ENCODE measurements at places on chromosomes 13 and 19.

GRCh38 chr19:48391100-48392005 is at the start of gene KDELR1:
TSS of gene KDELR1 (minus strand) at chr19:48391551. CDS start at chr19:48391358, 193 bp downstream.
- DNase-seq: no peak

GRCh38 chr13:76385586-76385985 is 500.6 kb downstream of the KCTD12 start:
- DNase-seq: no peak

DNA sequence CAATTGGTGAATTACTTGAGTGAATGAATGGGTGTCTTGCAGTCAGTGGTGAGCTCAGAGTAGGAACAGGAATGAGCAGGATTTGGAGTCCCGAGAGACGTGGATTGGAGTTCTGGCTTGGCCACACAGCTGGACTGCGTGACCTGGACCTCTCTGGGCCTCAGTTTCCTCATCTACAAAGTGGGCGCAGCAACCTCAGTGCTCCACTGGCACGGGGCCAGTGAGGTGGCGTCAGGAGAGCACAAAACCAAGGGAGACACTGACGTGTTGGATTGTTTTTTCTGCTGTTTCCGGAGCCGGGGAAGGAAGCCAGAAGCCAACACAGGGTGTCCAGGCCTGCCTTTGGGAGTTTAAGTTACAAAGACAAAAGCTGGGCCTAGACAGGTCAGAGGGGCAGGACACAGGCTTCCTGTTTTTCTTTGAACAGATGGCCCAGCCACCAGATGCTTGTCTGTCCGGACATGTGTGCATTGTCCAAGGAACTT is 6.5 kb upstream of the DOCK6 start:
- no peak for DNase-seq

- DNase-seq: no peak
Measured at GRCh38 chr19:4062419-4063368, 4.0 kb downstream of the ZBTB7A start.

DNA sequence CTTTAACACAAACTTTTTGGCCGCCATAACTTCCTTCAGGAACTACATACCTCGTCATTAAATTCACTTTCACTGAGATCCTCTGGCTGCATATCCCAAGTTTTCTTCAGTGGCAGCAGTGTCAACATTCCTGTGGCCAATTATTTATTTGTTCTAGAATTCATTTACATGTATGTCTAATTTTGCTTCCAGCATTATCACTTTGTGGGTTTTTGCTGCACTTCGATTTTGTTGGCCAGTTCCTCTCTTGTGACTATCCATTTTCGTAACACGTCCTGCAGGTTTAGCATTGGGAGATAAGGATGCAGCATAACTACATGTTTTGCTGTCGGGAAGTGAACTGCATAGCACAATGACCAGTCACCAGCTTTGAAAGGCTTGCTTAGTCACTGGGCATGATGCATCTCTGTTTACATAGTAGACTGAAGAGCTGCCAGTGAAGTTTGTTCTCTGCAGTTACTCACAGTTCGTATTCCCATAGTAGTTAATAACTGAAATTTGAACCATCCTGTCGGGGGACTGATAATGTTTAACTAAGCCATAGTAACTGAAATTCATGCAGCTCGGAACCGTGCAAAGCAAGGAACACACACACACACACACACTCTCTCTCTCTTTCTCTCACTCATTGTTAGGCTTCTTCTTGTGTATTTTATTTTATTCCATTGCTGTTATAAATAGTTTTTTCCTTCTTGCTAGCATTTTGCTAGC is 28.3 kb downstream of the ZNF507 start:
- DNase-seq: peak; percentile 88

GRCh38 chr13:113404366-113404722 is 40.4 kb upstream of the GRTP1 start:
- DNase-seq: no peak

DNA sequence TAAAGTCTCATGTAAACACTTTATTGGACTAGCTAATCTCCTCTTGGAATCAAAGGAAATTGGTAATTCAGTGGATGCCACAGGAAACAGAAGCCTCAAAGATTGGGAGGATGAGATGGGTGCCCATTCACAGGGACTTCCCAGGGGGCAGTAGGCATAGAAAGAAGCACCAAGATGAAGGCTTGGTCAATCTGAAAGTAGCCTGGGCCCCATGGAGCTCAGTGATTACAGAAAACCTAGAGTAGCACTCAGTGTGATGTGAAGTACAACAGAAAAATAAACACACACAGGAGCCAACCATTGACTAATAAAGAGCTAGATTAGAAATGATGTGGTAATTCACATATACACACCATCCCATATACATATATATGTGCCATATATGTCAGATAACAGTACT is 560.6 kb downstream of the TBC1D4 start:
- no peak for DNase-seq

GRCh38 chr13:34155931-34156607 is 338.1 kb downstream of the RFC3 start:
- no peak for DNase-seq

DNA sequence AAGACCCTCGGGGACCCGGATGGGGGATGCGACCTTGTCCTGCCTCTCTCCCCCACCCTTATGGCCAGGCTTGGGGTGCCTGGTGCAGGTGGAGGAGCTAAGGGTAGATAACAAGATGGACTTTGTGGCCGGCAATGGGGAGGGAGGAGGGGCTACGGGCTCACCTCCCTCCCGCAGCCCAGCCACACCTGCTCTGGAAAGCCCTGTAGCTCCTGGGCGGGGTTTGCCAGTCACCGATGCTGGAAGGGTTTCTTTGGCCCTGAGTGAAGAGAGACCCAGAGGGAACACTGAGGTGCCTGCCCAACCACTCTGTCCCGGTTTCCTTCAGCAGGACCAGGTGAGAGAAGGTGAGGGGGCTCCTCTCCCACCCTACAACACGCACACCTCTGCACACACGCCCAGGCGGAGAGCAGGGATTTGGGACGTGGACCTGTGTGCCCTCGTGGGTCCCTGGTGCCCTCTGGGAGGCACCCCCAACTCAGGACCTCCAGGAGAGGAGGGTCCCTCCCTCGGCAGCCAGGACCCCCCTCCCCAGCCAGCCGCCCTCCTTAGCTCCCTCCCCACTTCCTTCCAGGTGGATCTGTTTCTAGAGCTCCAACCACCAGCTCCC is at the start of gene FUT2:
FUT2 (plus strand) TSS at position 229 of the 610 bp plus-strand sequence. CDS start 6,986 bp downstream, outside the sequence.
- DNase-seq: peak; percentile 47

- no peak for DNase-seq
Measured at GRCh38 chr13:77749344-77749880, 51.9 kb downstream of the SLAIN1 start.

GRCh38 chr19:33678796-33679585 is 57.2 kb downstream of the CHST8 start:
- DNase-seq: no peak

DNA sequence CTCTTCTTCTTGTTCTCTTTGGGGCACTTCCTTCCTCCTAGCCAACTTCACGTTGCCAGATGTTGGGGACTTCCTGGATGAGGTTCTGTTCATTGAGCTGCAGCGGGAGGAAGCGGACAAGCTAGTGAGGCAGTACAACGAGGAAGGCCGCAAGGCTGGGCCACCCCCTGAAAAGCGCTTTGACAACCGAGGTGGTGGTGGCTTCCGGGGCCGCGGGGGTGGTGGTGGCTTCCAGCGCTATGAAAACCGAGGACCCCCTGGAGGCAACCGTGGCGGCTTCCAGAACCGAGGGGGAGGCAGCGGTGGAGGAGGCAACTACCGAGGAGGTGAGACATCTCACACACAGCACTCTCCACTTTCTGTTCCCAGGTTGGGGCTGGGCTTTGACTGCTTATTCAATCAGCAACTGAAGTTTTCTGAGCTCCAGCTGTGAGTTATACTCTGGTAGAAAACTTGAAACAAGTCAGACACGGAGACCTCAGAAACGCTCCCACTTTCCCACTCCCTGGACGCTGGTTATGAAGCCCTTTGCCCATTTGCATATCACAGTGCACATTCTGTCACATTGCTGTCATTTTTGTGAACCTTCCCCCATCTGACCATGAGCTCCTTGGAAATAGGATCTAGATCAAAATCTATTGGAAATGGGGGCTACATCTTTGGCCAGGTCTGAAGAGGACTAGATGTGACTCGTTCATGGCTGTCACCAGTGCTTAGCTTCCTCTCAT is 7.2 kb upstream of the CCDC97 start:
- no peak for DNase-seq

DNA sequence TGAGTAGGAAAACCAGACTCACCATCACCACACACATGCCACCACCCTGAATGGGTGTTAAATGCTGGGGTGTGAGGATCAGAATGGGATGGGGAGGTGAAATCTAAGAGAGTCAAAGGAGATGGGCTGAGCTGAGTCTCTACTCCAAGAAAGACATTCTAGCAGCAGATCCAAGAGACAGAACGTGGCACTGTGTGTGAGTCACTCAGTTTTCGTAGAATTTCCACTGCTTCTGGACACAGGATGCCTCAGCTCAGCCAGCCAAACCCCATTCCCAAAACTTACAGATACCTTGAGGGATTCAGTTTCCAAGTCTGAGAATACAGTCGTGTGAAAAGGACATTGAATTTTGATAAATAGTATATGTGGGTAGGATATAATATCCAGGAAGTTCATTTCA is 7.3 kb upstream of the CYP2A7 start:
- no peak for DNase-seq

- DNase-seq: no peak
Measured at GRCh38 chr13:44096901-44097300, 217.2 kb downstream of the LACC1 start.

Data from NCI-H526 treated with DMSO at 0.1 percent for 48 hours (cell line).